ENCODE measurements at places on chromosomes 3 and 15.
A peak's percentile ranks its signal among the peaks of the same experiment; 100 is the strongest.

DNA sequence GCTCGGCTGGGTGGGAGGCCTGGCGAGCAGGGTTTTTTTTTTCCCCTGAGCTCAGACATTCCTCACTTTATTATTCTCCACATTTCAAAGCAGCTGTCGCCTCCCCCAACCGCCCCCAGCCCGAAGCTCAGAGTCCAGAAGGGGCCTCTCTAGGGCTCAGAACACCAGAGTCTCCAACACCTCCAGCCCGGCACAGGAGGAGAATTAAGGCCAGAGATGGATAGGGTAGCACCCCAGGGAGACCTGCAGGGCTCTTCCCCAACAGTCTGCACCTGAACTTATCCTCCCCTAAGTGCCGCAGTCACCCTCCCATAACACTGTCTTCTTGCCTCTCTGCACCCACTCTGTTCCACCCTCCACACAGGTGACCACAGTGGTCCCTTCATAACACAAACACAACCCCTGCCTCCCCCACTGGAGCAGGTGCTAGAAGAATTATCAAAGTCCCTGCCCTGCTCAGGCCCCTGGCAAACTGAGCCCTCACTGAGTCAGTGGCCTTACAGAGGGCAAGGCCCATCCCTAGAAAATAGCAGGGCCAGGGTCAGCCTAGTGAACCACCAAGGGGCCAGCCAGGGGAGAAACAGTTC lies 14.1 kb downstream of the MYL3 start:
- DNase-seq = no peak

- DNase-seq = no peak
Measured at GRCh38 chr15:96818861-96819260, 488.4 kb downstream of the NR2F2 start.

GRCh38 chr3:170614214-170614966 lies 28.5 kb upstream of the SLC7A14 start:
- no peak for DNase-seq

GRCh38 chr3:88167173-88167572 lies 17.4 kb downstream of the C3orf38 start:
- DNase-seq = no peak

- peak; percentile 13 for DNase-seq
Measured at GRCh38 chr15:67836477-67836876, 3.4 kb downstream of the RNU6-1 start.

DNA sequence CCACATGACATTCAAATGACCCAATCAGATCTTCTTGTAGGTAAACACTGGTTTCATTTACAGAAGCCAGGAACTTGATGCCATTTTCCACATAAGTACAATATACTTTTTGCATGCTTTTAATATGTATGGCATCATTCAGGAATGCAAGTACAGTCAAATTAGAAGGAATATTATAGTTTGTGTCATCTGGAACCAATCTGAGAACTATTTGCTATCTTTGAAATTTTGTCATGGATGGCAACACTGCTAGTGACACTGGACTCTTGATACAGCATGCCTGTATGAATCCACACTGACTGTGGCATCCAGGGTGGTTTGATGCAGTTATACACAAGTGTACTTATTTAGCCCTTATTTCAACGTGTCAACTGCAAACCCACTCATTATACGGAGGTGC lies 141.6 kb downstream of the EBLN2 start:
- DNase-seq = no peak

DNA sequence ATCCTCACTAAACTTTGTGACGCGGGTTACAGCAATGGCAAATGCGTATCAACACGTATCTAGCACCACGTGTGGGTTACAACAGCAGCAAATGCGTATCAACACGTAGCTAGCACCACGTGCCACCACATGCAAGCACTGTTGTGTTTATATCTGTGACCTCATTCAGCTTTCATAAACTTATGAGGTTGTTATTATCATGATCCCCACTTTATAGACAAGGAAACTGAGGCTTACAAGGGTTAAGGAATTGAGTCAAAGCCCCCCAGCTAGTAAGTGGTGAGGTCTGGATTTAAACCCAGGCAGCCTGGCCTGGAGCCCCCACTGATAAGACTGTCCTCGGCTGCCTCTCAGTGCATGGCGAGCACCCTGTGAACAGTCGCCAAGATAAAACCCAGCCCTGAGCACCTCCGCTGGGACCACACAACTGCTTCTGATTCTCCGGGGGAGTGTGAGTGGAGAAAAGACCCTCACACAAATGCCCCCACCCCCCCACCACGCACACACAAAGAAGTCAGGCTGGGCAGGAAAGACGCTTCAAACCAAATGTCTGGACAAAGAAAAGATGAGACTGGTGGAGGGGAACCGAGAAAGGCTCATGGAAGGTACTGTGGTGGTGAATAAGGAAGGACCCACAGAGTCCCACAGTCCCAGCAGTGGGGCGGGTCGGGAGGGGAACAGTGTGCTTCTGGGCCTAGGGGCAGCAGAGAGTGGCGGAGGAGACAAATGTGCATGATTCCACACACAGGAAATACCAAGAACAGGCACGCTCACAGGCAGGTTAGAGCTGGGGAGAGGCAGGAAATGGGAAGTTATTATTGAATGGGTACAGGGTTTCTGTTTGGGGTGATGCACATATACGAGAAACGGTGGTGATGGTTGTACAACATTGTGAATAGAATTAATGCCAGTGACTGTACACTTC lies 173.4 kb downstream of the XXYLT1 start:
- DNase-seq = no peak

GRCh38 chr15:40293905-40294895 lies 11.3 kb upstream of the ANKRD63 start:
- no peak for DNase-seq

DNA sequence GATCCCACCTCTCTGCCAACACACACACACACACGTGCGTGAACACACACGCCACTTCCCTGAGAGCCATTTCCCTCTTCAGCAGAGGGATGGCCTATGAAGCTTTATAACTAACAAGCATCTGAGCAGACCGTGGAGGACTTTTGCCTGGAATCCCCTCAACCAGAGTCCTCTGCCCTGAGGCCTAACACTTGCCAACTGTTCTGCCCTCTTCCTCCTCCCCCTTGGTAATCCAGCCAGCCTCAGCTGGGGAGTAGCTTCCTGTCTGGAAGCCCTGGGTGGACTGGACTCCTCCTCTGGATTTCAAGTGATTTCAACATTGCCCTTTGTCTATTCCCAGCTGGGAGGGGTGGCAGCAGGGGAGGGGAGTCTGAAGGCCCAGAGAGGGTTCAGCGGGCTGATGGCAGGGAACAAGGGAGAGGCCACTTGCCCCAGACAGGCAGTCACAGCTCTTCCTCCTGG lies 68.4 kb upstream of the HACD2 start:
- DNase-seq = no peak

GRCh38 chr3:71184252-71184651 lies 399.3 kb downstream of the FOXP1 start:
- no peak for DNase-seq

DNA sequence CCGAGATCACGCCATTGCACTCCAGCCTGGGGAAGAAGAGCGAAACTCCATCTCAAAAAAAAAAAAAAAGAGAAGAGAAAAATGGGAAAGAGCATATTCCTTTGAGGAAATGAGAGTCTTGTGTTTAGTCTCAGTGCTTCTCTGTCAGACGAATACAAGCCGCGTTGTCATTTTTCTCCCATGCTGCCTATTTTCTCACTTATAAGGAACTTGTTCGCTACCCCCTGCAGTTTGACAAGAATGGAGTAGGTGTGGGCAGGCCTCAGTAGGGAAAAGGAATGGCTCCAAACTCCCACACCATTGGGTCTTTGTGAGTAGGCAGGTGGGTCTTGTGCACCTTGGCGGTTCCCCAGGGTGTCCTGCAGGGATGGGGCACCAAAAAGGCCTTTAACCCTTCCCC lies 6.5 kb downstream of the GPR160 start:
- DNase-seq = no peak

GRCh38 chr3:50519471-50520089 lies 16.1 kb upstream of the CACNA2D2 start:
- DNase-seq = no peak

DNA sequence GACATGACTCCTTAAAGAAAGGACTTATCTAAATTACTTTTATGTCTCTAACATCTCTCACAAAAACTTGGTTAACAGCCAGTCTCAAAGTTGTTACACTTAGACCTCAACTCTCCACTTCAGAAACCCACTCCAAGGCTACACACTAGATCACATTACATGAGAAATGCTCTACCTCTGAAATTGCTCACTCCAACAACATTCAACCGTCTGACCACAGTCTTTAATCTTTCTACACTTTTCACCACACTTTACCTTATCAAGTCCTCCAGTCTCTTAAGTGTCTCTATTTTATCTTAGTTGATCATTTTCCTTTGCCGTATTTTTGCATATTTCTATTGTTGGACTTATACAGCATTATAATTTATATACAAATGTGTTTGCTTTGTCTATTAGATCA lies 5.8 kb downstream of the SLC12A6 start:
- no peak for DNase-seq

GRCh38 chr3:54433846-54434245 lies 311.5 kb downstream of the CACNA2D3 start:
- no peak for DNase-seq

GRCh38 chr3:51794206-51794605 lies 15.2 kb upstream of the IQCF6 start:
- DNase-seq = no peak

DNA sequence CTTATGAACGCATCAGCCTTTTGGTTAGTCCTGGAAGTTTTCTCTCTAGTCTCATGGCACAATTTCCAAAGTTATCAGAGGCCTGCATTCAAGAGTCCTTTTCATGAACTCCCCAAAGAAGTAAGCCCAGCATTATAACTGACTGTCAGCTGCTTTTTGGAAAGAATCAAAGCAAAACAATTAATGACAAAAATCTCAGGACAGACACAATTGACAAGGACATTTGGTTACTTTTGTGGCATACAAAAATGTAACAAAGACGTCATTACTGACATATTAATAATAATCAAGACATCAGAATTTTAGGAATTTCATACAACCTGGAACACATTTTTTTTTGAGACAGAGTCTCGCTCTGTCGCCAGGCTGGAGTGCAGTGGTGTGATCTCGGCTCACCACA lies 21.2 kb downstream of the KATNBL1 start:
- DNase-seq = no peak

GRCh38 chr3:186368717-186369116 lies 6.7 kb upstream of the DGKG start:
- DNase-seq = no peak

GRCh38 chr3:89859757-89860156 lies 752.3 kb downstream of the EPHA3 start:
- DNase-seq = no peak

- DNase-seq = no peak
Measured at GRCh38 chr3:32004113-32004765, 22.7 kb downstream of the ZNF860 start.

GRCh38 chr3:107662586-107662985 lies 139.8 kb downstream of the BBX start:
- no peak for DNase-seq

DNA sequence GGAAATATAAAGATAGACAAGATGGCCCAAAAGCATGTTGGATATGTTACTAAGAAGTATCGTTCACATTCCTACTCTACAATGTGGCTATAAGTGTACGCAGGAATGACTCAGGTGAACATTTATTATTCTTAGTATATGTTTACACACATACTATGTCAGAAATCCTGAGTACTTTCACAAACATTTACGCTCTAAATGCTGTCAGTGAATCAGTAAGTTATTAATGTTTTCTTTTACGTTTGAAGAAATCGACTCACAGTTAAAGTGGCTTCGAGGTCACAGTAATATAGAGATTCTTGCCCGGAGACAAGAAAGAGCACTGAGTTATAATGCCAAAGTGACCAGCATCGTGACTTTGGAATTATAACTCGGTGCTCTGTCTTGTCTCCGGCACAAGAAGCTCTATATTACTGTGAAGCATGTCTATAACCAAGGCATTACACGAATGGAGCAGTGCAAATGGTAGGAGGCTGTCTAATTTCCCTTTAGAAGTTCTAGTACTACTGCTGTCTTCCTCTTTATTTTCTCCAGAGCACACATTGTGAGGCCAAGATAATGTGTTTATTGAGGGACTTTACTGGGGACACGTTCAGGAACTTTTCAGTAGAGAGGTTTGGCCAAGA lies 61.8 kb upstream of the P3H2 start:
- no peak for DNase-seq

DNA sequence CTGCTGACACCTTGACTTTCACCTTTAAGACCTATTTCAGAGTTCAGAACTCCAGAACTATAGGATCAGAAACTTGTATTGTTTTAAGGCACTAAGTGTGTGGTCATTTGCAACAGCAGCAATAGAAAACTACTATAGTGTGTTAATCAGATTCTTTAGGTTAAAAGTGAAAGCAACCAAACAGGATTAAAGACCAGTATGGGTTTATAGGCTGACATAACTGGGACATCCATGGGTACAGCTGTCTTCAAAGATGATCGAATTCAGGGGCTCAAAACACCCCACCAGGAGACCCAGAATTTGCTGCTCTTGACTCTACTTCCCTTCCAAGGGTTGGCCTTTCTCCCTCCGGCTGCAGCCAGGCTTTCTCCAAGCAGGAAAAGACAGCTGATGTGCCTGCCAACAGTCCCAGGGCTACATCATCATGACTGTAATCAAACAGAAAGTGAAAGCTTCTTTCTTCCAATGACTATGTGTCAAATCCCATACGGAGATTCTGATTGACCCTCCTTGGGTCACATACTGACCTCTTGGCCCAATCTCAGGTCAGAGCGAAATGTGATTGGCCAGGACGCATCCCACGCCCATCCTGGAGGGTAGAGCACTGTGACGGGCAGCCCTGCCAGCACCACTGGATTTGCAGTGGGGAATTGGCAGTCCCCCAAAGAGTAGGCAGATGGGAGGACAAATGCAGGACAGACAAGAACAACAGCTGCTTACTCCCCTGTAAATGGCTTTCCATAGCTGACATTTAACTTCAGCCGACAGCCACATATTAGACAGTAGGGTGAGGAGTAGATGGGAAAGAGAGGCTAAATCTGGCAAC lies 51.4 kb upstream of the RNF7 start:
- DNase-seq = no peak

DNA sequence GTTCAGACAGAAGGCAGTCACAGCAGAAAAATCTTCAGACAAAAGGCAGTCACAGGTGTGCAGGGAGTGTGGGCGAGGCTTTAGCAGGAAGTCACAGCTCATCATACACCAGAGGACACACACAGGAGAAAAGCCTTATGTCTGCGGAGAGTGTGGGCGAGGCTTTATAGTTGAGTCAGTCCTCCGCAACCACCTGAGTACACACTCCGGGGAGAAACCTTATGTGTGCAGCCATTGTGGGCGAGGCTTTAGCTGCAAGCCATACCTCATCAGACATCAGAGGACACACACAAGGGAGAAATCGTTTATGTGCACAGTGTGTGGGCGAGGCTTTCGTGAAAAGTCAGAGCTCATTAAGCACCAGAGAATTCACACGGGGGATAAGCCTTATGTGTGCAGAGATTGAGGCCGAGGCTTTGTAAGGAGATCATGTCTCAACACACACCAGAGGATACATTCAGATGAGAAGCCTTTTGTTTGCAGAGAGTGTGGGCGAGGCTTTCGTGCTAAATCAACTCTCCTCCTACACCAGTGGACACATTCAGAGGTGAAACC lies 27.6 kb downstream of the ZNF589 start:
- DNase-seq = no peak

- DNase-seq = no peak
Measured at GRCh38 chr3:180420804-180421203, 181.2 kb upstream of the TTC14 start.
